ENCODE measurements at places on chromosomes 7 and 10.
A peak's percentile ranks its signal among the peaks of the same experiment; 100 is the strongest.

GRCh38 chr7:94436700-94437099 lies 42.0 kb downstream of the COL1A2 start:
- DNase-seq: no peak

- no peak for DNase-seq
Measured at GRCh38 chr10:86215046-86215445, 151.5 kb downstream of the GRID1 start.

DNA sequence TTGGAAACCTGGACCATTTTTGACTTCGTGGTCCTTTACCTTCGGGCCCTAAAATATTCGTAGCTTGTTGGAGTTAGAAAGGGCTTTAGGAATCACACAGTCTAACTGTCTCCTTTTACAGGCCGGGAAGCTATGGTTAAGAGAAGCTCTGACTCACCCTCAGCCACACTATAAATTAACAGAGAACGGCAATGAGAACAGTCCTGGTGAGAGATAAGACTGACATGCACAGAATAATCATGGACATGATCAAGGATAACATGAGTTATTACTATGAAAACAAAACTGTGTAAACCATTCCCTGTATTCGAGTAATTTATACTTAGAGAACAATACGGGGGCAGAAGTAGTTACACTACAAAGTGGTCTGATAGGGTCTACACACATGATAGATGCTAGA lies 162.5 kb upstream of the MALRD1 start:
- no peak for DNase-seq

DNA sequence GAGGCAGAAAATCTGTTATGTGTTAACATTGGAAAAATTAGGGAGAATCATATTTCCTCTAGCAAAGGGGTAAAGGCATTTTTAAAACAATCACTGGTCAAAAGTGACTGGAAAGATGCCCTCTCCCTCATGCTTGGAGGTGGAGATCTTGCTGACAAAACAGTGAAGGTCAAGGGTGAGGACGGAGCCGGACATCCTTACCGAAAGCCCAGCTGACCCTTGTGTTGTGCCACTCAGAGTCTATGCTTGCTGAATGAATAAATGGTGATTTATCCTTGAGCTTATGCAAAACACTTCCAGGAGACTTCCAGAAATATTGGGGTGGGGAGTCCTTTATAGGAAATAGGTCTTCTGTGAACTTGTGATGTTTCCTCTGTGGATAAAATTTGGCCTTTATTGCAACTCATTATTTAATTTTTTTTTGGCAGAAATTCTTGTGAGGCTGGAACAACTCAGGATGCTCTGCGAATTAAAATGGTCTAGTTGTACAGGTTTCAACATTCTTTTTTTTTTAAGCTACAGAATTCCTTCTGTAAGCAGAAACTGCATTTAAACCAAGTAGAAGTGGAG lies 28.3 kb upstream of the ELMO1 start:
- DNase-seq: no peak

DNA sequence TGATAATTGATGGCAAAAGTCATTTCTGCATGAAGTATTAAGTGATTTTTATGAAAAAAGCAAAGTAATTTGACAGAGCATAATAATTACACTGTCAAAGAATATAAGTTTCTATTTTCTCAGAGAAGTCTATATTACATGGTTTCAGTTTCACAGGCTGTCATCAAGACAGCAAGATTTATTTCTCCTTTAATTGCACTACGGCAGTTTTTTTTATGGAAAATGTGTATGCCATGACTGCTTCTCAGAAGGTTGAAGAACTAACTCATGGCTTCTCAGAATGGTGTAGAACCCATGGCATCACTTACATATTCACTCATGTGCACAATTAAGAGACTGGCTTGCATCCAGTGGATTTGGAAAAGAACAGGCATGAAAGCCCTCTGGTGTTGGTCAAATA lies 870.3 kb upstream of the SORCS1 start:
- no peak for DNase-seq

GRCh38 chr7:77760809-77761453 lies 37.3 kb downstream of the TMEM60 start:
- DNase-seq: no peak

GRCh38 chr10:71314028-71314693 lies 4.9 kb upstream of the SLC29A3 start:
- DNase-seq: peak; percentile 6

GRCh38 chr7:31776616-31777015 lies 89.6 kb downstream of the PPP1R17 start:
- DNase-seq: no peak

DNA sequence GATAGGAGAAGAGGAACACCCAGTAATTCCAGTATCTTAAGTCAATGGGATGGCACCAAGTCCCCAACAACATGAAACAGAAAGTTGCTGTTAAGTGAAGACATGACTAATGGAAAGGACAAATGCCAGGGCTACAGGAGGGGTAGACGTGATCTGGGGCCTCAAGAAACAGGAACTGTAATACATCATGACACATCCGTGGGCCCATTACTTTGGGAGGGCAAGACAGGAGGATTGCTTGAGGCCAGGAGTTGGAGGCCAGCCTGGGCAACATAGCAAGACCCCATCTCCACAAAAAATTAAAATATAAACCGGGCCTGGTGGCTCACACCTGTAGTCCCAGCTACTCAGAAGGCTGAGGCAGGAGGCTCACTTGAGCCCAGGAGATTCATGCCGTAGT lies 408.6 kb upstream of the PRKCQ start:
- DNase-seq: no peak

- DNase-seq: no peak
Measured at GRCh38 chr10:94035982-94036765, 42.4 kb downstream of the PLCE1 start.

DNA sequence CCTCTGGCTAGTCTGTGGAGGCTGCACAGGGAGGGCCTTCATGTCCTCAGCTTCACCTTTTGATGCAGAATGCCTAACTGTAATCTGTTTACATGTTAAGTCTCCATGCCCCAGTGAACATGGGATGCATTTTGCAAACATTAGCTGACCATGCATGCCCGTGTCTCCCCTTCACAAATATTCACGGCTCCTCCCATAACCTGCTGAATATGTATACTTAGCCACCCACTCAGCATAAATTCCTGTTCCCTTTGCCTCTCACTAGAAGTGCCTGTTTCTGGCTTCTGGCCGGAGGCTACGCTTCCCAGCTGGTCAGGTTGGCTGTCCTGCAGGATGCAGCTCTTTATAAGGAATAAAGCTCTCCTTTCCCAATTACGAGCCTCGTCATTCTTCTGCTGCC lies 552.7 kb downstream of the DNAJB6 start:
- DNase-seq: peak; percentile 86

DNA sequence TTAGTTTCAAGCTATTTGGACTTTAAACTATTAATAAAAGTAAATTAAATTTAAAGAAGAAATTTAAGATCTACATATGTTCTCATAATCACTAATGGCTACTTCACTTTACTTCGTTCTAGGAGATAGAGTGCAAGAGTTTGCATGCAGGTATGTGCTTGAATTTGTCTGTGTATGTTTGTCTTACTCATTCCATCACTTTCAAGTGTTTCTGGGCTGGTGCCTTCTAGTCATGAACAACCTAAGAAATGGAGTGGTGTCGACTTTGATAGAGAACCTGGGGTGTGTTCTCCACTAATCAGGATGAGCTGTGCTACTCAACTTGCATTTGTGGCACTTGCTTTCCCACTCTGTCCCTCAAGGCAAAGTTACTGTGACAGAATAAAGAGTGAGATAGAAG lies 169.9 kb downstream of the KCND2 start:
- DNase-seq: no peak

DNA sequence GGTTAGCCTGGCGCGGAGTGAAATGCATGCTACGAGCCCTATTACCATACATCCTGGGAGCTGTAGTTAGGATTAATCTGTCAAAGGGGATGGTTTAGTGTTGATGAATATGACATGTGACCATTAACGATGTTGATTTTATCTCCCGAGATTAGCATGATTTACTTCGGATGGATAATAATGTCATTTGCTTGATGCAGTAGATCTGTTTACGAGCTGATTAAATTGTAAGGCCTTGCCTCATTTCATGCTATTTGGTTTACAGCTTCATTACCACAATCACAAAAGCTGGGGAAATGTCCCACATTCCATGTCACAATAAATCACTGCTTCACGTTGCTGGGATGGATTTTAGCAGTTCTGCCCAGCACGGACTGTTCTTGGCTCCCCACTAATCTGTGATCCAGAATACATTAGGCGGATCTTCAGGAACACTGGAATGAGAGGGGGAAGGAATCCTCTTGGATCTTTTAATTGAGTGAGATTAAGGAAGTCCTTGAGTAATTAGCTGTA lies 22.3 kb downstream of the ZNF503 start:
- DNase-seq: no peak

GRCh38 chr7:54615-55014 lies 137.8 kb upstream of the FAM20C start:
- DNase-seq: no peak

DNA sequence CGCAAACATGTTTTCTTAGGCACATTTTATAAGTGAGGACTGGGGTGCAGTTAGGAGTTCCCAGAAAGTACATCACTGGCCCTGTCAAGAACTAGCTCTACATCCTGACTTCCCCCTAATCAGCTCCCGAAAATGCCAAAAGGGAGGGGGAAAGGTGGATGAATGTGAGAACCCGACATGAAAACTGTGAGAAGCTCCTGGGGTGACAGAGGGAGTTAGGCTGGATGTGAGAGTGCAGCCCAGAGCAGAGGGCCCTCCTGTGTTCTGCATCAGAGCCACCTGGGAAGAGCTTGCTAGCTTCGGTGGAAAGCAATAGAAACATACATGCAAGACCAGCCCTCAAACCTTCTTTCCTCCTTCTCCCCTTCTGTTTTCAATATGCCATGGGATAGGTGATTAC lies 30.5 kb upstream of the SEM1 start:
- no peak for DNase-seq

- DNase-seq: no peak
Measured at GRCh38 chr7:78222001-78222751, 423.6 kb downstream of the PHTF2 start.

- no peak for DNase-seq
Measured at GRCh38 chr10:9508606-9509005, 1454.1 kb downstream of the GATA3 start.

DNA sequence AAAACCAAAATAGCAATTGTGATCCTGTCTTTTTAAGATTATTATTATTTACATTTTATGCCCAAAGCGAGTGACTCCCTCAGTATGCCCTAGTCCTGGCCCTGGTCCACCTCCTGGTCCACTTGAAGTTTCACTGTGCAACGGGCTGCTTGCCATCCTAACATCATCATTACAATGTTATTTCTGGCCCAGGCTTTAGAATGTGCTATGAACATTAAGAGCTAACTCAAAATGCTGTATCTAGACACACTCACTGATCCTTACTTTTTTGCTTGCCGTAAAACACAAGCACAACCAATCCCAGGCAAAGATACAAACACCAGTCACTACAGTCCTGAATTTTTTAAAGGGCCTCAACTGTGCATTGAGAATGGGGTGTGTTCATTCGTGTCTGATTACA lies 38.4 kb downstream of the RHOBTB1 start:
- no peak for DNase-seq

GRCh38 chr10:36559412-36560400 lies 565.7 kb upstream of the ANKRD30A start:
- DNase-seq: no peak

DNA sequence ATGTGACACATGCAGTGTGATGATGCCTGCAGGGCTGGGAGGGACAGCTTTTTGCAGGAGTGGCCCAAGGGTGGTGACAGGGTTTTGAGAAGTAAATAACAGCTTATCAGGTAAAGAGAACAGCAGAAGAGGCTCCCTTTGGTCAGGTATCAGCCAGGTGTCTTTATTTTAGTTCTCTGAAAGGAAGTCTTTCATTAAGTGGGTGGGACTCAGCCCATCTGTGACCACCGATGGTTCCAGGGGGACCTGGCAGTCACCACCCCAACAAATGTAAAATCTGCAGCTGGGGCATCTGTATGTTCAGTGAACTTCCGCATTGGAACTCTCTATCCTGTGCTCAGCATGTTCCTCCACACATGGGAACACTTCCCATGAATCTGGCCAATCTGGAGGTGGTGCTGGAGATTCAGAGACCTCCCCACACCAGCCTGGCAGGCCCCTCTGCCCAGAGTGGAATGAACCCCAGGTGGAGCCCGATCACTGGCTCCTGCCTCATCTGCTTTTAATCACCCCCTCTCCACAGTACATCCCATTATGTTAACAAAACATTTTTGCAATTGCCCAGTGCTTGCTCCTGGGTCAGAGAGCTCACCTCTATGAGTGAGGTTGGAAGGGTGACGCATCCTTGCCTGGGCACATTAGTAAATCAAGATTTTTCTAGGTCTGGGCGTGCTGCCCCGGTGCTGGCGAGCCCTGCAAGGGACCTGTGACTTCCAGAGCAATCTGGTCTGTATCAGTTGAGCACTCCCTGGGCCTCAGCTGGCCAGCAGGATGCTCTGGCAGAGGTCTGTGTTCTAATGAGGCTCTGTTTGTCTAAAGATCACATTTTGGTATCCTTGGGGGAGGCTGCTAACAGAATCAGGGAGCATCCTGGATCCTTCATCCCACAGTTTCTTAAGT lies 140.4 kb upstream of the GDF10 start:
- no peak for DNase-seq

DNA sequence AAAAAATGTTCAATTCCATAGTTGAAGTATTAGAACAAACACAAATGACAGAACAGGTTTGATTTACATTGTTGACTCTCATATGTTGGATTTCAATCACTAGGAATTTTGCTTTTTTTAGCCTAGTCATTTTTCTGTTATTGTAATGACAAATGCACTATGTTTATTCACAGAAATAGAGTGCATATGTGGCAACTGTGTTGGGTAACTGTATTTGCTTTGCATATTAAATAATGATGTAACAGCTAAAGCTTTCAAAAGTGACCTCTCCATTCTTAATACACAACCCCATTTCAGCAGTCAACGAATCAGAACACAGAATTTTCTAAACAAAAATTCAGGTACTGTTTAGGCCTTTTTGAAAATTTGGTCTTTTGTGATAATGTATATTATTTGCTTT lies 54.0 kb upstream of the SLC26A5 start:
- no peak for DNase-seq

- no peak for DNase-seq
Measured at GRCh38 chr7:157271991-157272324, 64.8 kb upstream of the DNAJB6 start.

- no peak for DNase-seq
Measured at GRCh38 chr7:37942934-37943610, 22.6 kb downstream of the EPDR1 start.

GRCh38 chr7:22129166-22129565 lies 183.5 kb upstream of the CDCA7L start:
- DNase-seq: no peak

Data from DMS79 (cell line).